NCI-H2081 treated with DMSO at 0.1 percent for 48 hours (cell line): ENCODE measurements at places on chromosomes 1 and 21.

DNA sequence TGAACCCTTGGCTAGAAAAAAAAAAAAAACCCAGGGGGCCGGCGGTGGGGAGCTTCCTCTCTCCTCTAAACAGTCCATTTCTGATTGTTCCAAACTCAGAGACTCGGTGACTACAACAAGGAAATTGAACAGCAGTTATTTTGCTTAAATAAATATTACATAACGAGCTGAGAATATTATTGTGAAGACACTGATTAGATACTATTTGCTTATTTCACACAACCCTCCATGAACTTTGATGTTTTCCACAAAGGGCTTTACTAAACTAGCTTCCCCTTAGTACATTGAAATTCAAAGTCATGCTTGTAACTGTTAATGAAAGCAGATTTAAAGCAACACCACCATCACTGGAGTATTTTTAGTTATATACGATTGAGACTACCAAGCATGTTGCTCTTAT, at the start of gene CFHR5:
TSS of gene CFHR5 (plus strand) at position 279 of the 400 bp plus-strand sequence. CDS start at position 388, 109 bp downstream.
- DNase-seq = no peak

DNA sequence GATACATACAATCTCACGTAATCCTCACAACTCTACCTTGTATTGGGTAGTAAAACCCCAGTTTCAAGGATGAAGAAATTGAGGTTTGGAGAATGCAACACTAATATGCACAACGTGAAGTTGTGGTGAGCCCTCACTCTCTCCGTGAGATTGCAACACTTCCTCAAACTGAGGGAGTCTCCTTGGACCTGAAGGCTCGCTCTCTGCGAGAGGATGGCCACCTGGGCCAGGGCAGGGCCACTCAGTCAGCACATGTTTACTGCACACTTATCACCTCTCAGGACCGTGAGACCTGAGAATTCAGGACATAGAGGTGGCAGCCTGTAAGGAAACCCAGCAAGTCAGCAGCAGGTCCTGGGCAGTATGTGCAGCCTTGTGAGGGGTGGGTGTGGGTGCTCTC, 8.7 kb downstream of the SH3BP5L start:
- DNase-seq = no peak

- DNase-seq = no peak
Observed at GRCh38 chr21:18006691-18007090, 187.5 kb upstream of the C21orf91 start.

DNA sequence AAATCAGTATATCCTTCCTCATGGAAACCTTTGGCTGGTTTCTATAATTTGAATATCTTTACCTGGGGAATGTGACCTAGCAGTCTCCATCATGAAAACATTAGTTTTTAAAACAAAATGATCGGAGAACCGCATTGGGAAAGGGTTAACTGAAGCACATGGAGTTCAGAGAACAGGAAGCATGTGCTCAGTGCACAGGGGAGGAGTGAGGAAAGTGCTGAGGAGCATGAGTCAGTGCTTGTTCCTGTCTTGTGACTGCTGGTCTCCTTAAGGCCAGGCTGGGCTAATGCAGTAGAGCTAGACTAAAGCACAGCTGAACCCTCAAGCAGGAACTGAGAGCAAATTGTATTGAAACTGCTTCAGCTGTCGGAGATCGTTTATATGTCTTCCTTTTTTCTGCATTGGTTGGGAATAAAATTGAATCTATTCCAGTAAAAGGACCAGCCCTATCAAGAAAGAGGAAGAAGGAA, 5.8 kb downstream of the IFI16 start:
- no peak for DNase-seq

DNA sequence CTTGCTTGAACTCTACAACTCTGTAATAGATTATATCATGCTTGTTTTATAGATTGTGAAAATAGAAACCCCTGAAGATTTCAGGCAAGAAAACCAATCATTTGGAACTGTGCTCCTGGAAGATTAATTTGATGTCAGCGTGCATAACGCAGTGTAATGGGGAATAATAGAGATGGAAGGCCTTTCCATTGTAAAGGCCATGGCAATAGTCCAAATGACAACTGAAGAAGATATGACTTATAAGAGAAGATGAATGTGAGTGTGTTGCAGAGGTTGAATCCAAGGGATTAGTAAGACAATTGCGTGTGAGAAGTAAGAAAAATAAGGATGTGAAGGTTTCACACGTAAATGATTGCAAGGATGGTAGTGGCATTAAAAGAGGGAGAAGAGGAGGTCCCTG, 285.0 kb downstream of the DUSP10 start:
- DNase-seq = no peak

DNA sequence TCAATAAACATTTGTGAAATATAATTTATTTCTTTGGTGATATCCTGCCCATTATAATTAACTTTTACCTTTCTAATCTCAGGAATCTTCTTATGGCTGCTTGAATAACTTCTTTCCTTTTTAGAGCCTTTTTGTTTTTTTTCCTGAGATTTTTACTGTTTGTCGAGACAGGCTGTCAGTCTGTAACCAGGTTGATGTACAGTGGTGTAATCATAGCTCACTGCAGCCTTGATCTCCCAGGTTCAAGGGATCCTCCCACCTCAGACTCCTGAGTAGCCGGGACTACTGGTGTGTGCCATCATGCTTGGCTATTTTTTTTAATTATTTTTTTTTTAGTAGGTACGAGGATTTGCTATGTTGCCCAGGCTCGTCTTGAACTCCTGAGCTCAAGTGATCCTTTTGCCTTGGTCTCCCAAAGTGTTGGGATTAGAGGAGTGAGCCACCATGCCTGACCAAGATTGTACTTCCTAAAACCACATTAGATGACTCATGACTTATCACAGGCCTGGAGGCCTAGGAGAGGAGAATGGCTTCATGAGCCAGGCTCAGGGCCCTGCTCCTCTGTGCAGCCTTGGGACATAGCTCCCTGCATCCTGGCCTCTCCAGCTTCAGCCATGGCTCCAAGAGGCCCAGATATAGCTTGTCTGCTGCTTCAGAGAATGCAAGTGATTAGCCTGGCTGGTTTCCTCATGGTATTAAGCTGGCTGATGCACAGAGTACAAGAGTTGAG, 48.6 kb downstream of the CTH start:
- no peak for DNase-seq

DNA sequence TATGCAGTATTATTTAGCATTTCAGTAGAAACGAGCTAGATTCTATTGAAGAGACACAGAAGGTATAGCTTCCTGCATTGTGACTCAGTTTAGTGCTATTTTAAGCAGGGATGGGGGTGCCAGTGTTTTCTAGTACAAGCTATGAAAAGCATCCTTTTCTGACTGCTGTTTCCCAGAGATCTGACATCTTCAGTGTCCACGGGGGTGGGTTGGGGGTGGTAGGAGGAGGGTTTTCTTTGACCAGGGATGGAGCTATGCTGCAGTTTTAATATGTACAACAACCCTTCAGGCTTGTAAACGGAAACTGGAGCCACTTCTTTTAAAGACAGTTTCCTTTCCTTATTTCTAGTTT, 2.7 kb upstream of the NEGR1 start:
- DNase-seq = no peak

DNA sequence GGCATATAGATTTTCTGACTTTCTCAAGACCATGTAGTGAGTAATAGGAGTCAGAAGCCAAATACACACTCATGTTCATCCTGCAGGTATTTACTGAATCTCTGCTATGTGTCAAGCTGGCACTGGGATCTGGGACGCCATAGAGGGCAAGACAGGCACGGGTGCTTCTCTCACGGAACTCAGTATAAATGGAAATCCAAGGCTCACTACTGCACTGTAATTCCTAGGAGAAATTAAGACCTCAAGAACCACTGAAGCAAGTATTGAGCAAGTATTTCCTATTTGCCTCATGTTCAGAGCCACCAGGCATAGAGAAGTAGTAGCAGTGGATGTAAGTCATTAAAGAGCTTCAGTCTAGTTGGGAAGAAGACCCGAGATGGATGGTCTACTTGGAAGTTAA, 38.9 kb downstream of the EIF2D start:
- DNase-seq = no peak

DNA sequence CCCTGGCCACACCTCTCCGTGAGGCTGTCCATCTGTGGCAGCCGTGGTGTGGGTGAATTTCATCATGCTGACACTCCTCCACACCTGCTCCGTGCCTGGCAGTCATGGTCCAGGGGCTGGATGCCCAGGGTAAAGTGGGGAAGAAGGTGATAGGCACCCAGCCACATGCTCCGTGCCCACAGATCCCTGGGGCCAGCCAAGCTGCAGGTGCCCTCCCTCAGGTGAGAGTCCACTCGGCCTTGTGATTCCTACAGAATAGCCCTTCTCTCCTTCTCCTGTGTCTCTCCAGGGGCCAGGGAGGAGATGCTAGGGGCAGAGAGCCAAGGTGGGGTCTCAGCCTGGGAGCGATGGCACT, 16.8 kb upstream of the POFUT2 start:
- DNase-seq = no peak

DNA sequence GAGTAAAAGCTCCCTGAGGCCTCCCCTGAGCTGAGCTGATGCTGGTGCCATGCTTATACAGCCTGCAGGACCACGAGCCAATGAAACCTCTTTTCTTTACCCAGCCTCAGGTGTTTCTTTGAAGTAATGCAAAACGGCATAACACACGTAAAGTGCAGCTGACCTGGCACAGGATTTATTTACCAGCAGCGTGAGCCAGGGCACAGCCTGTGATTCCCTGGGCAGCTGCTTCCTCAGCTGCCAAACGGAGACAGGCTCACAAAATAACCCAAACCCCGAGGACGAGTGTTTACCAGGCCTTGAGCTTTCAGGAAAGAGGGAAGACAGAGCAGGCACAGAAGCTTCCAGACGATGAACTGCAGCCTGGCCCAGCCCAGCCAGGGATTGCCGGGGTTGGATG, 120.6 kb upstream of the ARHGEF16 start:
- no peak for DNase-seq

DNA sequence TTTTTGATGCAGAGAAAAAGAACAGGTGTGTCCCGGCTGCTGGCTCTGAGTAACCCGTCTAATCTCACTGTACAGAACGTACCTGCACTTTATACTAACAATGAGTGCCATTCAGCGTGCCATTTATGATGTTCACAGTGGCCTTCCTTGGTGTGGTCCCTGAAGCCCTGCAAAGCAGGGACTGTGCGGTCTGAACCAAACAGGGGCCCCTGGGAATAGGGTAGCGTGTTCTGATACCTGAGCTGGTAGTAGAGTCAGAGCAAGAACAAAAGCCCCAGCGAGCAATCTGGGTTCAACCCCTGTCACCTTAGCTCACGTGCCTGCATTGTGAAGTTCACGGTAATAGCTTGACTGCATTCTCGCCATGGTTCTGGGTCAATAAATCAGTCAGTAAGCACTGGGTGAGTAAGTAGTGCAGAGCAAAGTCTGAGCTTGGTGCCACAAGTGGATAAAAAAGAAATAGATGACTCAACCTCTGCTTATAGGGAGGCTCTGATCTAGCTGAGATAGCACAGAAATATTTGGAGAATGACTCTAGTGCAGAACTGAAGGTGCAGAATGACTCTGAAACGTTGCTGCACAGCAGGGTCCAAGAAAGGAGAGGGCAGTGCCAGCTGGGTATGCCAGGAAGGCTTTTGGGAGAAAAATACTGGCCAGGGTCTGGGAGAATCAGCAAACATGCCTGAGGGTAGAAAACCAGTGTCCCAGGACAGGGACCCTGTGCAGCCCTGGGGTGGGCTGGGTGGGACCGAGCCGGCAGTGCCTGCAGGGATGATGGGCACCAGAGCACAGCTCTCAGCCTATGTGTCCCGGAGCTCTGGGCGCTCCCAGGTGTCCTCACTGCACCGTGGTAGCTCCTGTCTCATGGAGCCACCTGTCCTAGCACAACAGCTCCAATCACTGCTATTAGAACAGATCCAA, 125.9 kb downstream of the RHOU start:
- no peak for DNase-seq

DNA sequence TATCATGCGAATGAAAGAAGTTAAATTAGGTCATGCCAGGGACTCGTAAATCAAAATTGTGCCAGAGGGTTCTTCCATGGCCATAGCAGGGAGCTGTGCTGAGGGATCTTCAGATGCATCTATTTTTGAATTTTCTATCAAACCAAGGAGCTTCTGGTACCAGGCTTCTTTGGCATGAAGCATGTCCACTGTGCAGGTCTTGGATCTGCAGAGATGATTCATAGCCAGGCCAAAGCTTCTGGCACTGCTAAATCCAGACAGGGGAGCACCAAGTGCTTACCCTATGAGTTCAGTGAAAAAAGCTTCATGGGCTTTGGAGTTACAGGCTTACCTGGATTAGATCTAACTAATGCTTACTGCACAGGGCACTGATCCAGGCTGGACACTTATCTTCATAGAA, 154.2 kb upstream of the DAB1 start:
- DNase-seq = no peak

GRCh38 chr1:7608628-7609305, 162.3 kb upstream of the VAMP3 start:
- DNase-seq = no peak

GRCh38 chr21:42540396-42540795, 26.7 kb downstream of the SLC37A1 start:
- no peak for DNase-seq

DNA sequence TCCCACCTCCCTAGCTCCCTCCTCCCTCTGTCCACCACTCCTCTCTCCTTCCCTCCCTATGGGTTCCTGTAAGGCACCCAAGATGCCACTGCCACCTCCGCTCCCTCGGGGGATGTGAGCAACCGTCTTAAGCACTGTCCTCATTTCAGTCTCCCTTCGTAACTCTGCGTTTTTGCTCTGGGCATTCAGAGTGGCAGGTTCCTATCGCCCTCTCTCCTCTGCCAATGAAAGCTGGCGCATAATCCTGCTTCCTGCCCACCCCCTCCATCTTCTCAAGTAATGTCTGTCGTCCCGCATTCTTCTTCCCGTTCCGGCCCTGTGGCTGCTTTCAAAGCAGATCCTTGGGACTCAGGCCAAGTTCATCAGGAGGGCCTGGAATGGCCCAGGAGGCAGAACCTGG, 253.9 kb upstream of the TMEM51 start:
- DNase-seq = no peak

- no peak for DNase-seq
Observed at GRCh38 chr1:246092136-246092535, 414.9 kb downstream of the SMYD3 start.

- no peak for DNase-seq
Observed at GRCh38 chr1:3733883-3734589, 18.2 kb upstream of the CCDC27 start.

DNA sequence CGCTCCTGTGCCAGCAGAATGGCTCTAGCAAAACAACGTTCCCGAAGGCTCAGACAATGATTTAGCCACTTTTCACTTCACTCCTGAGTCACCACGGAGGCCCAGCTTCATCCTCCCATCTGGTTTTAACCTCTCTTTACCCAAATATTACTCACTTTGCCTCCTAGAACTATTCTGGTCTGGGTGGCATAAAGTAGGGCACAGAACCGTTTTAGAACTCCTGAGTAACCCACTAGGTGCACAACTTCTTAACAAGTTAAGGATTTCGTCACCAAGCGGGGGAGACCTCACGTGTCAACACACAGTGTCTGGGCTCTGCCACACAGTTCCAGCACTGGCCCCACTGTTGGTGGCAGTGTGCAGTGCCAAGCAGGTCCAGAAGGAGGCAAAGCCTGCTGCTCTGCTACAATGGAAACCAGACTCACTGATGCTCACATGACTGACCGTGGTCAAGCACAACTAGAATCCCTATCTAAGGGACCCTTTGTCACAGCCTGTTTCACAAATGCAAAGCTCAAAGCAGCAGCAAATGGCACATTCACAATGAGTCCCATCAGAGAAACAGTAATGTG, 121.7 kb downstream of the SIPA1L2 start:
- no peak for DNase-seq
